Large intestine (tissue), 12 donors: ENCODE measurements at places on chromosomes 2 and 18.

DNA sequence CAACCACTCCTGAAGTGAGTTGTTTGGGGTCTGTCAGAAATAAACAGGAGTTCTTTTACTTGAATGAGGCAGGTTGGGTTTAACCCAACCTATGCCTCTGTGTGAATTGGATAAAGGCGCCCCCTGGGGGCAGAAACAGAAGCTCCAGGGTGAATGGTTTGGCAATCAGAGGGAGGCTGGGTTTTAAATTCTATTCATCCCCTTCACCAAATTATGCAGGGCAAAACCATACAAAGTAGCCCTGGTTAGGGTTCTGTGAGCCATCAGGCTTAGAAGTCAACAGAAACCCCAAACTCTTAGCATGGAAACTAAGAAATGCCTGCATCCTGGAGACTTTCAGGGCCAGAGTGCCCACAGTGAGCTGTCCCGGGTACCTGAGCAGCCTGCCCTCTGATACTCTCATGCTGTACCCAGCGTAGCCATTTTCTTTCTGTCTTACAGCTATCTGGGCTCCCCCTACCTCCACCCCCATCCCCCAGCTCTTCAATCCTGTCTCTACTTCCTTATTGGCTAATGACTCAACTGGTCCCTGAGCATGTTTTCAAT, 241.5 kb downstream of the ICOS start:
- peaks cover under 1% of the 10 kb centered on the region for H3K27me3 ChIP-seq
- no peaks in the 10 kb centered on the region for H3K36me3 ChIP-seq
- H3K4me1 ChIP-seq = no peaks in the 10 kb centered on the region
- no peak overlapping the region for H3K4me3 ChIP-seq

DNA sequence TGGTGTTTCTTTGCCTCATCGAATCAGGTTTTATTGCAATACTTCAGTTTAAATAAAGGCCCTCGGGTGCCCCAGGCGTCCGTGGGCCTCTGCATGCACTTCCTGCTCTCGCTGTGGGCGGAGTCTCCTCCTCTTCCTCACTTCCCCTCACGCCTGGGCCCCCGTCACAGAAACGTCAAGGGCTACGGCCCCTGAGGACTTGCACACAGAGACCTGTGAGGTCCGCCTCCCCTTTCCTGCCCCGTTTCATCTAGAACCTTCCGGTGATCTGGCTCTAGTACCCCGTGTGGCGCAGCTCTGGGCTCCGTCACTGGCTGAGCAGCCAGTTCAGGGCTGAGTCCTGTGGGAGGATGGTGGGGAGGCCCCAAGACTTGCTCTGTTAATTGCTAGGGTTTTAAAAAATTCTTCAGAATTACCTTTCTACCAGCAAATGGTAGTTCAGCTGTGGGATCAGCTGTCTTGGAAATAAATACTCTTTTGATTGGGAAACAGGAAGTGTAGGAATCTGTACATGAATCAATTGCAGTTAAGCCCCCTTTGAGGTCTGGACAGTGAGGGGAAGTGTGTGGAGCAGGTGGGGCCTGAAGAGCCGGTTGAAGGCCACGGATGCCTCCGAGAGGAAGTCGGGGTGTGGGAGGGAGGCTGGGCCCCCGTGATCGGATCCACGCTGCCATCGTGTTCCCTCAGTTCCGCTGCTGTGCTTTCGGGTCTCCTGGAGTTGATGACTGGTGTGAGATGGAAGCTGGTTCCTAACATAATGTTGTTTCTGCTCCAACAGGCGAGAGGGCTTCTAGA, 10.2 kb downstream of the NFATC1 start:
- no peak for DNase-seq
- no peaks in the 10 kb centered on the region for H3K36me3 ChIP-seq
- H3K27me3 ChIP-seq = peaks cover 28% of the 10 kb centered on the region
- peak overlapping the region; percentile 53 for H3K27ac ChIP-seq
- H3K4me3 ChIP-seq = no peak overlapping the region

GRCh38 chr2:101162561-101163330, 11.6 kb upstream of the TBC1D8 start:
- no peaks in the 10 kb centered on the region for H3K27me3 ChIP-seq
- no peak overlapping the region for H3K27ac ChIP-seq
- no peak for DNase-seq
- no peaks in the 10 kb centered on the region for H3K36me3 ChIP-seq

DNA sequence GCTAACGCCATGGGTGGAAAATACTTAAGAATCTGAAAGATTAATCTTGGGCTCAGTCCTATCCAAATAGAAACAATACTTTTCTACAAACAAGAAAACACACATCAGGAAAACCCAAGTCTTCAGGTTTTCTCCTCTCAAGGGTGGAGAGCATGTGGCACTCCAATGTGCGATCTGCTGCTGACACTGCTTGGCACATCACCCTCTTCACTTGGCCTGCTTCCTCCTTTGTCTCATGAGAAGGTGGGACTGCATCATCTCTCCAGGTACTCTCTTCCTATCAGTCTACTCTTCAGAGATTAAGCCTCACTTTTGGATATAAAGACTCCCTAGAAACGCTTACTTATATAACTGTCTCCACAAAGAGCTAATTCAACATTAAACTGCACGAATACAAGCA, 26.4 kb downstream of the HDLBP start:
- H3K4me3 ChIP-seq = no peak overlapping the region
- H3K36me3 ChIP-seq = no peaks in the 10 kb centered on the region
- no peaks in the 10 kb centered on the region for H3K27me3 ChIP-seq
- H3K27ac ChIP-seq = no peak overlapping the region
